Stimulated activated CD4-positive, alpha-beta T cell treated with anti-CD3 and anti-CD28 coated beads, TNF-alpha, amount 100 ng/mL, for 1 hour (primary cell): ENCODE measurements at places on chromosomes 11 and 22.

DNA sequence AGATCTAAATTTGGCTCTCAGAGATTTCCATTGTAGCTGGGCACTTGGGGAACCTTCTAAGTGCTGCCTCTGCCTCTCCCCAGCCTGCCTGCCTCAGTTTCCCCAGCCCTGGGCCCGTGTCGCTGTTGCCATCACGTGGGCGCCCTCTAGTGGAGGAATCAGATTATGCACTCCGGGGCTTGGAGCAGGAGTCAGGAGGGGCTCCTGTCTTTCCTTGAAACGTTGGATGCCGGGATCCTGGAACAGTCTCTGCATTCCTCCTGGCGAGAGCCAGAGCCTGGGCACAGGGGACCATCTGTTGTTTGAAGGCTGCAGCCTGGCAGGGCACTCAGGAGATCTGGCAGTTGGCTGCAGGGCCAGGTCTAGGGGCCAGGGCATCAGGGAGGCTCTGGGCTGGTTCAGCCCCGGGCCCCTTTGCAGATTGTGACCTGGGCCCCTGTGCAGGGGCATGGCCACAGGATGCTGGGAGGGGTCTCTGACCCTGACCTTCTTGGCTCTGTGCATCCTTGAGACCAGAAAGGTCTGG, 71.6 kb downstream of the LRP5 start:
- peak; percentile 58 for DNase-seq

DNA sequence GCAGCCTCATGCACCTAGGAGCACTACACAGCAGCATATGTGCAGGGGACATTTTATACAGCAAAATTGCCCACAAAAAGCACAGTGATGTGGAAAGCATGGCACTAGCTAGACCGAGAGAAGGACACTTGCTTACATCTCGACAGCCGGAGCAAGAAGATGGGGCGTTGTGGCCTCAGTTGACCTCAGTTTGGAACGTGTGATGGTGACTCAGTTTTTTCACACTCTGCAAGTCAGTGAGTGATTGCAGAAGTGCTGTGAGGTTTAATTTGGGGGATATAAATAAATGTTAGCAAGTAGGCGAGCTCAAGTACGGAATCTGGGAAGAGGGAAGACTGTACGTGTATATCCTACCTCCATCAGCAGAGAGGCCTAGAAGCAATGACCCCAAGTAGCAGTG, 23.3 kb downstream of the LRP5 start:
- DNase-seq, result no peak

GRCh38 chr11:106983991-106984390, 34.3 kb downstream of the GUCY1A2 start:
- DNase-seq, result no peak

GRCh38 chr22:27835446-27835845, 33.9 kb upstream of the MN1 start:
- no peak for DNase-seq

- DNase-seq, result no peak
Observed at GRCh38 chr11:11810764-11811726, 30.7 kb upstream of the USP47 start.

DNA sequence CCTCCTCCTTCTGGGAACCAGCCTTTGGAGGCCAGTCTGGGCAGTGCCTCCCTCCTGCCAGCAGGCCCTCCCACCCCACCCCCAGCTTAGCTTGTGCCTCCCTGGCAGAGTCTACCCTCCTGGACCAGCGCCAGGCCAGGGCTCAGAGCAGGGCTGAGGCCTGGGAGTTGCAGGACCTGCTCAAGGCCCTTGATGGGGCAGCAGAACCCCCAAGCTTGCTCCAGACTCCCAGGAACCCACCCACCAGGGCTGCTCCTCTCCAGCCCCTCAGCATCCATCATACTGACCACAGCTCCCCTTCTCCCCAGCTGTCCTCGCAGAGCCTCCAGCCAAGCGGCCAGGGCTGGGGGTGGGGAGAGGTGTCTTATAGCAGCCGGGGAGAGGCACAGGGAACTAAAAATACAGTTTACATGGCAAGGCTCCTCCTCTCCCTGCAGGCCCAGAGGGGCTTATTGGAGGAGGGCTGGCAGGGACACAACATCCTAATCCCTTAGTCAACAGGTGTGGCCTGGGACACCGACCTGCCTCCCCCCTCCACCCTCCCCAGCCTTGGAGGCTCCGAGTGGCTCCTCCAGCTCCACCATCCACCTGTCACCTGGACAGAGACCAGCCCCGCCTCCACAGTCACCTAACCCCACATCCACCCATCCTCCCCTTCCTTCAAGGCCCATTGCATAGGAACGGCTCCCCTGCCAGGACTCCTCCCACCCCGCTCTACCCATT, 5.2 kb upstream of the MB start:
- DNase-seq, result no peak

DNA sequence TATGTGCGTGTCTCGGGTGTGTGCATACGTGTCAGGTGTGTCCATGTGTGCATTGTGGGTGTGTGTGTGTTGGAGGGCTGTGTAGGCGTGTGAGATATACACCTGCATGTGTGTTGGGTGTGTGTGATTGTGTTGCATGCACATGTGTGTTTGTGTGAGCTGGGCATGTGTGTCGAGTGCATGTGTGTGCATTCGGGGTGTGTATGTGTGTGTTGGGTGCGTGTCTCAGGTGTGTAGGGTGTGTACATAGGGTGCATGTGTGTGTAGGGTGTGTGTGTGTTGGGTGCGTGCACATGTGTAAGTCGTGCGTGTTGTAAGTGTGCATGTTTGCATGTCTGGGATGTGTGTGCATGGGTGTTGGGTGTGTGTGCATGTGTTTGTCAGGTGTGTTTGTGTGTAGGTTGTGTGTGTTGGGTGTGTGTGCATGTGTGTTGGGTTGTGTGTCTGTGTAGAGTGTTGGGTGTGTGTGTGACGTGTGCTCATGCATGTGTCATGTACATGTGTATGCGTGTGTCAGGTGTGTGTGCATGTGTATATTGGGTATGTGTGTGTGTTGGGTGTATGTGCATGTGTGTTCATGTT, 4.1 kb downstream of the MUC6 start:
- DNase-seq, result no peak

- DNase-seq, result no peak
Observed at GRCh38 chr22:50526834-50527801, 1.7 kb upstream of the SCO2 start.

GRCh38 chr11:74474316-74474715, 7.0 kb upstream of the KCNE3 start:
- no peak for DNase-seq

GRCh38 chr22:33219648-33220384, 161.6 kb upstream of the SYN3 start:
- no peak for DNase-seq

DNA sequence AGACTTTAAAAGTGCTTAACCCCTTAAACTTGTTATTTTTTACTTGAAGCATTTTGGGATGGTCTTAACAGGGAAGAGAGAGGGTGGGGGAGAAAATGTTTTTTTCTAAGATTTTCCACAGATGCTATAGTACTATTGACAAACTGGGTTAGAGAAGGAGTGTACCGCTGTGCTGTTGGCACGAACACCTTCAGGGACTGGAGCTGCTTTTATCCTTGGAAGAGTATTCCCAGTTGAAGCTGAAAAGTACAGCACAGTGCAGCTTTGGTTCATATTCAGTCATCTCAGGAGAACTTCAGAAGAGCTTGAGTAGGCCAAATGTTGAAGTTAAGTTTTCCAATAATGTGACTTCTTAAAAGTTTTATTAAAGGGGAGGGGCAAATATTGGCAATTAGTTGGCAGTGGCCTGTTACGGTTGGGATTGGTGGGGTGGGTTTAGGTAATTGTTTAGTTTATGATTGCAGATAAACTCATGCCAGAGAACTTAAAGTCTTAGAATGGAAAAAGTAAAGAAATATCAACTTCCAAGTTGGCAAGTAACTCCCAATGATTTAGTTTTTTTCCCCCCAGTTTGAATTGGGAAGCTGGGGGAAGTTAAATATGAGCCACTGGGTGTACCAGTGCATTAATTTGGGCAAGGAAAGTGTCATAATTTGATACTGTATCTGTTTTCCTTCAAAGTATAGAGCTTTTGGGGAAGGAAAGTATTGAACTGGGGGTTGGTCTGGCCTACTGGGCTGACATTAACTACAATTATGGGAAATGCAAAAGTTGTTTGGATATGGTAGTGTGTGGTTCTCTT, 2.8 kb downstream of the MALAT1 start:
- DNase-seq, result no peak

DNA sequence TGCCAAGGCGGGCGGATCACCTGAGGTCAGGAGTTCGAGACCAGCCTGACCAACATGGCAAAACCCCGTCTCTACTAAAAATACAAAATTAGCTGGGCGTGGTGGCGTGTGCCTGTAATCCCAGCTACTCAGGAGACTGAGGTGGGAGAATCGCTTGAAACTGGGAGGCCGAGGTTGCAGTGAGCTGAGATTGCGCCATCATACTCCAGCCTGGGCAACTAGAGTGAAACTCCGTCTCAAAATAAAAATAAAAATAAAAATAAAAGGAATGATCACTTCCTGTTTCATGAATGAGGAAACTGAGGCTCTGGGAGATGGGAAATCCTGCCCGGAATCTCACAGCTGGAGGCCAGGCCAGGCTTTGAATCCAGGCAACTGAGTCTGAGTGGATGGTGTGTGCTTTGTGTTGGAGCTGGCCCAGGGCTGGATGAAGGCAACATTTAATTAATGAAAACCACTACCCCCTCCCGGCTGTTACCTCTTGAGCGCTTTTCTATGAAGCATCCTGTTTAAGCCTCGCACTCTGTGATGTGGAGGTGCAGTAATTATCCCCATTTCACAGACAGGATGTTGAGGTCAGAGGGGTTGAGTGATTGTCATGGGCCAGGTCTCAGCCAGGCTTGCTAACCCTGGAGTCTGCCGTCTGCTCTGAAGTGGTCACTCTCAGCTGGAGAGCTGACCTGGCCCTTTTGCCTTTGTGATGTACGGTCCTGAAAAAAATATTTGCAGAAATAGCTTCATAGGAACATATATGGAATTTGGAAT, 27.8 kb downstream of the LRP5 start:
- DNase-seq, result no peak

DNA sequence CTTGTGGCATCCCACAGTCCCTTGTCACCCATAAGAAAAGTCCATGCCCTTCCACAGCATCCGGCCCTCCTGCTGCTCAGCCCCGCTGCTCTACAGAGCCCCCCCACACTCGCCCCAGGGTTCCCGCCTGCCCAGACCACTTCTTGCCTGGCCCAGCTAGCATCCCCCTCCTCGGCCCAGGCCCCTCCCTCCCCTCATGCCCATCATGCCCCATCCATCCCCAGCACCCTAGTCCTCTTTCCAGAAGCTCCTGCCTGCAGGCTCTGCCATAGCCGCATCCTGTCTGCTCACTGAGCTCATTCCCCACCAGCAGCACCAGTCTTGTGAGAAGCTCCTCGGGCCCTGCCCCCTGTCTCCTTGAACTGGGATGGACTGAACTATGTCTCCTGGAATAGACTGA, 54.4 kb downstream of the LINC01488 start:
- DNase-seq, result no peak

GRCh38 chr22:33722816-33723215, 197.5 kb downstream of the LARGE1 start:
- DNase-seq, result no peak

DNA sequence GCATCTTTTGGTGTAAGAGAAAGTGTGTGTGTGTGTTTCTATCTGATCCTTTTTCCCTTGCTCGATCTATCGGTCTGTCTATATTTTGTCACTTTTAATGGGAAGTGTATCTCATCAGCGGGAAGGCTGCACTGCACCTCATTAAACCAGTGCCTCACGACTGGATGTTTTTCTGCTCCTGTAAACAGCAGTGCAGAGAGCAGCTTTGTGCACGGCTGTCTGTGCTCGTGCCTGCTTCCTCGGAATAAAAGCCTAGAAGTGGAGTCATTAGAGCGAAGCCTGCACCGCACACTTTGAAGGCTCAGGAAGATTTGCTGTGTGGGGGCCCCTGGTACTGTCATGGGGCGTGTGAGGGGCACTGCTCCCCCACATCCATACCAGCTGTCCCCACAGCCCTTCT, 27.0 kb upstream of the PARVG start:
- DNase-seq, result no peak

DNA sequence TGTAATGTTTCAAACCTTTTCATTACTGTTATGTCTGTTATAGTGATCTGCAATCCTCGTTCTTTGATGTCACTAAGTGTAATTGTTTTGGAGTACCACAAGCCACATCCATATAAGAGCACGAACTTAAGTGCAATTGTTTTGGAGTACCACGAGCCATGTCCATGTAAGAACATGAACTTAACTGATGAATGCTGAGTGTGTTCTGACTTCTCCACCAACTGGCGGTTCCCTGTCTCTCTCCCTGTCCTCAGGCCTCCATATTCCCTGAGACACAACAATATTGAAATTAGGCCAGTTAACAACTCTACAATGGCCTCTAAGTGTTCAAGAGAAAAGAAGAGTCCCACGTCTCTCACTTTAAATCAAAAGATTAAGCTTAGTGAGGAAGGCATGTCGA, 23.5 kb downstream of the TESMIN start:
- DNase-seq, result no peak

DNA sequence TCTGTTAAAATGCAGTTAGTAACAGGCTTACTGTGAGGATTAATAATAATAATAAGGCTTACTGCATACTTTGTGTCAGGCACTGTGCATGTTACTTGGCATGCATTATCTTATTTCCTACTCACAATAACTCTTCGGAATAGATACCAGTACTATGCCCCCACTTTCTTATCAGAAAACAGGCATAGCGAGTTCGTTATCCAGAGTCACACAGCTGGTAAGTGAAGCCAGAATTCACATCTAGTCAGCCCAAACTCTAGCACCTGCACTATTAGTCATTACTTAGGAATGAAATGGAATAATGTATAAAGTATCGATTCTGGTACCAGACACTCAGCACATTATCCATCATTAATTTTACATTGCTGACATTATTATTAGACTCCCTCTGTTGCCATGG, 155.7 kb upstream of the BLID start:
- no peak for DNase-seq

GRCh38 chr11:64305691-64306562, 603 bp downstream of the ESRRA start:
- DNase-seq, result peak; percentile 51

- no peak for DNase-seq
Observed at GRCh38 chr22:49008682-49009235, 818.9 kb downstream of the BRD1 start.

DNA sequence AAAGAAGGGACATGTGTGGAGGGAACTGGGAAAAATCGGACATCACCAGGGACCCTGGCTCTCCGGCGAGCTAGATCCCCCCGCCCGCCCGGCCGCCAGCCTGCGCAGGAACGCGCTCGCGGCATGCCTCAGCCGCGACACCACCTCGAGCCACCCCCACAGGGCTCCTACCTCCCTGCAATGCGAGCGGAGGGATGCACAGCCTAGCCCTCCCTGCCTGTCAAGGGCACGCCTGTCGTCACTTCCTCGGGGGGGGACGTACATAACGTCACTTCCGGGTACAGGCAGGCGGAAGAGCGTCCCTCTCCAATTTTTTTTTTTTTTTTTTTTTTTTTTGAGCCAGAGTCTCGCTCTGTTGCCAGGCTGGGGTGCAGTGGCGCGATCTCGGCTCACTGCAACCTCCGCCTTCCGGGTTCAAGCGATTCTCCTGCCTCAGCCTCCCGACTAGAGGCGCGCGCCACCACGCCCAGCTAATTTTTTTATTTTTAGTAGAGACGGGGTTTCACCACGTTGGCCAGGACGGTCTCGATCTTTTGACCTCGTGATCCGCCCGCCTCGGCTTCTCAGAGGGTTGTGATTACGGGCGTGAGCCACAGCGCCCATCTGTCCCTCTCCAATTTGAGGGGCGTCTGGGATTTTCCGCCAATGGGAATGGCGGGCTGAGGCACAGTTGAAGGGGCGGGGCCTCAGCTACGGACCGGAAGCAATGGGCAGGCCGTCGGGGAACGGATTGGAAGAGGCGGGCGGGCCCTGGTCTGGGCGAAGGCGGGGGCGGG, at the start of gene TXN2:
TSS of gene TXN2 (minus strand) at position 248 of the 776 bp plus-strand sequence. CDS start 803 bp downstream, outside the sequence.
- DNase-seq, result peak; percentile 91
